ENCODE measurements at places on chromosomes 1 and 21.

GRCh38 chr1:112524251-112524650, 15.5 kb downstream of the WNT2B start:
- DNase-seq = peak; percentile 98

DNA sequence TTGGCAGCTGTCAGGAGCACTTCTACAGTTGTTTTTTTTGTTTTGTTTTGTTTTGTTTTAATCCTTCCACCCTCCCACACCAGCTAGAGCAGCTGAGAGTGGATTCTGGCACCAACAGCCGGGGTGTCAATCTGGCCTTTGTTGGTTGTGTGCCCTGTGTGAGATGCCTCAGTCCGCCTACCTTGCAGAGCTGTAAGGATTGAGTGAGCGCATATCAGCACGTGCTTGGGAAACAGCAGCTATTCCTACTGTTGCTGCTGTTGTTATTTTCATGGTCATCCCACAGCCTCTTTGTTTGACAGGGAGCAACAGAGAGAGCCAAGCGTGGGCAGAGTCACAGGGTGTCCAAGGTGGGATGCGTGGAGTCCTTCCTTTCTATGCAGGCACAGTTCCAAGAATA, 50.4 kb downstream of the PGBD5 start:
- DNase-seq = no peak

DNA sequence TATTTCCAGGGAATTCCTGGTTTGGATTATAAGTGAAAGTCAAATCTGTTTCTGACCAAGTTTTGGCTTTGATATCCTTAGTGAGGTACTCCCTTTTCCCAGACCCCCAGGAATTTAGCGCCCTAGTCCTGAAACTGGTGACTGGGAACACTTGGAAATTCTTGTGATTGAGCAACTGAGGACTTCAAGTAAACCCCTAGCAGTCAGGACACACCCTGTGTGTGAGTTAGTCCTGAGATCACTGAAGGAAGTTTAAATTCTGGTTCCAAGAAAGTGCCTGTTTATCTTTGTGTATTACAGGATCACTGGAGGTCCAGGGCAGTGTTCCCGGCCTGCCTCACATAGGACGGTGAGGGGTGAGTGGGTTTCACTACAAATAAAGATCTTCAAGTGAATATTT, 95.1 kb upstream of the F3 start:
- peak; percentile 76 for DNase-seq

GRCh38 chr1:41891199-41891896, 27.4 kb downstream of the HIVEP3 start:
- peak; percentile 57 for DNase-seq

- no peak for DNase-seq
Observed at GRCh38 chr1:231639819-231640218, 13.2 kb downstream of the DISC1 start.
